ENCODE measurements at places on chromosomes 16 and 17.
A peak's percentile ranks its signal among the peaks of the same experiment; 100 is the strongest.

GRCh38 chr17:33202021-33202420 is 91.1 kb downstream of the ASIC2 start:
- DNase-seq, result no peak

DNA sequence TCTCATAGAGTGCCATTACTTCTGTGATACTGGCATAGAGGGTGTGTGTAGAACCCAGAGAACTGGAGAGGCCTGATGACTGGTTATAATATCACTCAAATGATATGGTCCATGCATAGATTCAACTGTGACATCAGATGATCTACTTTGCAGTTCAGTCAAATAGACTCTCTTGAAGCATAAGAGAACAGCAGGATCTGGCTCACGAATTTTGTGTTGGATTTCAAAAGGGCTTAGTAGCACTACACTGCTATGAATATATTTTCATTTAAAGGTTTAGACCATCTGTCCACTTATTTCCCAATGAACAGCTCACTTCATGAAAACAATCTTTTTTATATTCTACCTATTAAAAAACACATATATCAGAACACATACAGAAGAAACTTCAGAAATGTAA is 119.7 kb downstream of the KIF2B start:
- DNase-seq, result no peak

- DNase-seq, result no peak
Measured at GRCh38 chr17:28404007-28404406, 2.0 kb downstream of the SLC46A1 start.

DNA sequence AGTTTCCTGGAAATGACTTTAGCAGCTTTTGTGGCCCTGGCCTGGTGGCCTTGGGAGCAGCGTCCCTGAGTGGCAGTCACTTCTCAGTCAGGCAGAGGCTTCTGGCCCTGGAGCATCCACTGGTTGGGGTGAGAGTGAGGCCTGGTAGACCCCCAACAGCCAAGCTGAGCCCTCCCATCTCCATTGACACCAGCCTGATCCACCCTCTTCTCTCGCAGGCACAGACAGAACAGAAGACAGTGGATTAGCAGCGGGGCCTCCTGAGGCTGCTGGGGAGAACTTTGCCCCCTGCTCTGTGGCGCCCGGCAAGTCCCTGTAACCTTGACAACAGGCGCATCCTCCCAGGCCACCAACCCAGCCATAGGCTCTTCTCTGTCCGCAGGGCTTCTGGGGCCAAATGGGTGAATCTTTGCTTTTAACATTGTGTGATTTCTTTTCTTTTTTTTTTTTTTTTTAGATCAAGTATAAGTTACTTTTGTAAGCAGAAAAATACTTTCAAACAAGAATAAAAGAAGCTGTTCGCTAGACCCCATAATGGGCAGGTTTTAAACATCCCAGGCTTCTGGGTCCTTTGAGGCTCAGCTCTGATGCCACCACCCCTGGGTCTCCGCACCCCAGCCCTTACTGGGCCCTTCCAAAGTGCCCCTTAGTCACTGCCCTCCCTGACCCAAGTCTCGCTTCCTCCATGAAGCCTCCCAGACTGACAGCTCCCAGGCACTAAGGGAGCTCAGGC is 12.7 kb upstream of the FLYWCH1 start:
- no peak for DNase-seq

- DNase-seq, result peak; percentile 46
Measured at GRCh38 chr16:22225060-22225459, 19.0 kb downstream of the EEF2K start.

DNA sequence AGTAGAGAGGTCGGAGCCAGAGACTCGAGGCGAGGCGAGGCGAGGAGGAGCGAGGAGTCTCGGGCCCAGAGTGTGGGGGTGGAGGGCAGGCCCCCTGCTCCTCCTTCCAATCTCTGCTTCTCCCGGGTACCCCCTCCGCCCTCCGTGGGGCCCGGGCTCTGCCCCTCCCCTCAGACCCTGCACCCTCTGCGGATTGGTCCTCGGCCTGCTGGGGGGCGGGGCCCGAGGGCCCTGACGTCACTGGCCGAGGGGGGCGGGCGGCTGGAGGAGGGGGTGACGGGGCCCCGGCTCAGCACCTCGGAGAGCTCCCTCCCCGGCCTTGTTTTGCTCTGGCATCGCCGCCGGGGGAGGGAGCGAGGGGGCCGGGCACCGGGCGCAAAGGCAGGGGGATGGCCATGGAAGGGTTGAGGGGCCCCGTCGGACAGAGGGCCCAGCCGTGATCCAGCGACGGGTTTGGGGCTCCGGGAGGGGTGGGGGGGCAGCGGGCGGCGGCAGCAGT is at the start of gene RUNDC3A:
RUNDC3A (plus strand) TSS at position 282 of the 499 bp plus-strand sequence. CDS start 232 bp downstream, outside the sequence.
- peak; percentile 51 for DNase-seq

GRCh38 chr17:43791589-43791988 is 11.4 kb downstream of the CFAP97D1 start:
- peak; percentile 63 for DNase-seq

- no peak for DNase-seq
Measured at GRCh38 chr17:45925311-45925710, 31.0 kb downstream of the MAPT start.

DNA sequence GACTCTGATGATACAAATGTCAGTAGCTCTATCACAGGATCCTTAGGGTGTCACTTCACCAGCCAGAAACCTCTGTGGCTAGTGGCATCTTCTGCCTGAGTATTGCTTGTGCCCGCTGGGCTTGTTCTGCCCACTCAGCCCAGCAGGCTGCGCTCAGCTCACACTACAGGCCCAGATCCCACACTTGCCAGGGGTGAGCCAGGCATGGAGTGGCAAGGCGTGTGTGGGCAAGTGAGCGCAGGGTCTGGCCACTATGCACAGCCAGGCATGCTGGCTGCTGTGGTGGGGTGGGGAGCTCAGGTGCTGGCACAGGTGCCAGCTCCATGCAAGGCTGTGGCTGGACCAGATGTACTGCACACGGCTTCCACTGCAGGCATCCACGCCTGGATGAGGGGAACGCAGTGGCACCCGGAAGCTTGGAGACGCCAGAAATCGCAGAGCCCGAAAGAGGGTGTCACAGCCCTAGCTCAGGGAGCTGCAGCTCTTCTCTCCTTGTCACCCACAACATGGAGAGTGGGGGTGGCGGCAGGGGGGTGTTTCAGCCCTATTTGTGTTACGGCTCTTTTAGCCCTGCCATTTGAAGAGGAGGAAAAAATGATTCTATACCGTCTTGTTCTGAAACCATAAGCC is 10.2 kb downstream of the CFAP97D1 start:
- no peak for DNase-seq

DNA sequence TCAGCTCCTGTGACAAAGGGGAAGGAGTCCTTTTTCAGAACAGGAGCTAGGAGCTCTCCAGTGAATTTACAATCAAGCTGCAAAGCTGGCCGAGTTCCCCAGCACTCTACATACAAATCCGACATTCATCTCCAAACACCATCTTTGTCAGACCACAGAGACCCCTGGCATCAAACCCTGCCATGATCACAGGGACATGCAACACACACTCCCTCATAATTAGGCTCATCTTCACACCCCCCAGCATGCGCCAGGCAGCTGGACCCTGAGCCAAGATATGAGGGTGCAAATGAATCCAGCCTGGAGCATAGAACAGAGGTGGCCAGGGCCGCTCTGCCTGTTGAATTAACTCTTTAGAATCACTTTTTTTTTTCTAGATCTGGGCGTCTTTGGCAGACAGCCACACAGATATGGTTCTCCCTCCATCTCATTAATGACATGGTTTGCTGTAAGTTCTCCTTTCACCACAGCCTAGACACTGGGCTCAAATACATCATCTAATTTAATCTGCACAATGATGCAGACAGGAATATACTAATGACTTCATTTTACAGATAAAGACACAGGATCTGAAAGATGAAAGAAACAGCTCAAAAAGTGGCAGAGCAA is 366.3 kb downstream of the NPIPA8 start:
- DNase-seq, result no peak

GRCh38 chr17:76574166-76574565 is 11.5 kb downstream of the ST6GALNAC2 start:
- DNase-seq, result no peak

GRCh38 chr17:27919079-27919478 is 25.9 kb upstream of the LYRM9 start:
- peak; percentile 5 for DNase-seq

DNA sequence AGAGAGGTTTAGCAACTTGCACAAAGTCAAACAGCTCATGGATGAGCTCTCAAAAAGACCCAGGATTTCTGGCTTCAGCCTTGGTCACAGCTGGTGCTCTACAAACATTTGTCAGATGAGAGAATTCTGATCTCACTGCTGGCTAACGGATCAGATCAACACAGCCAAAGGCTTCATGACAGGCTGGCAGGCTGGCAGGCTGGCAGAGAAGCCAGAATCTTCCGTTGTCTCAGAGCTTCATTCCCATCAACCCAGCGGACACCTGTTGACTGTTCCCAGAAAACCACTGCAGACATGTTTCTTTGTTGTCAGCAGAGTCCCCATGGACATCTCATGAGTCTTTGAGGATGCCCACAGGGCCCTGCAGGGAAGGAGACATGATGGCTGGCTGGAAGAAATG is 303.8 kb upstream of the ASIC2 start:
- DNase-seq, result no peak

DNA sequence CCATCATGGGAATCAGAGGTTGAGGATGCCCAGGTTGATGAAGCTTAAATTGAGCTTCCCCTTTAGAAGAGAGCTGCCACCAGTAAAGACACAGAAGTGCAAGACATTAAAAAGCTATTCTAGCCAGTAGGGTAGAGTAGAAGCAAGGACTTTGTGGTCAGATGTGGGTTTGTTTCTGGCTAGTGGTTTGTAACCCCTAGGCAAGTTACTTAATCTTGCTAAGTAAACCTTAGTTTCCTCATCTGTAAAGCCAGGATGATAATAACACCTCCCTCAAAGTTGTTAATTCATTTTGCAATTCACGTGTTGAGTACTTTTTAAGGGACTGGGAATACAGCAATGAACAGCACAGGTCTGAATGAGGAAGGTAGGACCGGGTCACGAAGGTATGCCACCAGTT is 3.6 kb downstream of the SNTB2 start:
- DNase-seq, result no peak

DNA sequence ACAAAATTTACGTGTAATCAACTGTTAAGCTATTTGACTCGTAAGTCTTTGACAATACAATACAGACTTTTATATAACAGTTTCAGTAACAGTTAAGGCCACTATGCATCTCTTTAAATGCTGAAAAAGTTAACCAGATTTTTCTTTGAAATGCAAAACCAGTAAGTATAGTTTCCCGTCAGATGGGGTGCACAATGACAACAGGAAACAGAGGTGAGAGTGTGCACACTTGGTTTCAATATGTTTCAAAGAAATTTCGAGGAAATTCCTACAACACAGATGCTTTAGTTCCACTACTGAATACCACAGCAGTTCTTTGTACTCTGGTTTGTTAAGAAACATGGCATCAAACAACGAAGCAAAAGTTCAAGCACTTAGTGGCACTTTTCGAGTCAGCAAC is 48.4 kb downstream of the RNF157 start:
- DNase-seq, result no peak

DNA sequence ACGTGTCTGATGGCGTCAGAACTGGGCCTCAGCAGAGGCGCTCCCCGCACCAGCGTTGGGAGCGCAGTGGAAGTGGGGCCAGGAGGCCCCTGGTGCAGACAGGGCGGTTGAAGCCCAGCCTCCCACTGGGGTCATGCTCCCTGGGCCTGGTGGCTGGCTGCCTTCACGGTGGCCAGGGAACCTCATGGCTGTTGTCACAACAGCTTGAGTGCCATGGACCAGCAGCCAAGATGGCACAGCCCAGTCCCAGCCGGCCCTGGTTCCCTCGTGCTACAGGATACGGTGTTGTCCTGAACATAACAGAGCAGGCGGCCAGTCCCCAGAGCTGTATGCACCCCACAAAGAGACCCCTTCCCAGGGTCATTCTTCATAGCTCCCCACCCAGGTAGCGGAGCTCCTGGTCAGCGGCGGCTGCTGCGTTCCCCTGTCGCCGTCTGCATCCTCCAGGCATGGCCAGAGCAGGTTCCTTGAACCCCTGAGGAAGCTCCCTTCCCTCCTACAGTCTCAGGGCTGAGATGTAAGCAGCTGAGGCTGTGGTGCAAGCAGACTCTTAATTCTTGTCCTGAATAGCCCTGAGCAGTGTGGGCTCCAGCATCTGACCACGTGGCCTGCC is 29.7 kb downstream of the NME3 start:
- DNase-seq, result no peak

DNA sequence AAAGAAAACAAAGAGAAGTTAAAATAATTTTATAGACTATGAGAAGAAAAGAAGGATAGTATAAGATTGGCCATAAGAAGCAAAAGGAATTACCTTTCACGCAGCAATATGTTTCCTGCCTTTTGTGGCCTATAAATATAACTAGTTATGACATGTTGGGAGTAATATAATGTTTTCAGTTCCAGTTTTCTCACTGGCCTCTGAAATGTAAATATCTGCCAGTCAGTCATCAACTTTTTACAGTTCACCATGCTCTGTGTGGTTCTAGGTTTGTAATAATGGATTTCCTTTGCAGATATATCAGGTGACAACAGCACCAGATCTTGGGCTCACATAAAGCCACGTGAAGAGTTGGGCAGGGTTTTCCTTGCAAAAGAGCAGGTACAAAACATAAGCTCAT is 94.3 kb downstream of the ABCA8 start:
- DNase-seq, result no peak

DNA sequence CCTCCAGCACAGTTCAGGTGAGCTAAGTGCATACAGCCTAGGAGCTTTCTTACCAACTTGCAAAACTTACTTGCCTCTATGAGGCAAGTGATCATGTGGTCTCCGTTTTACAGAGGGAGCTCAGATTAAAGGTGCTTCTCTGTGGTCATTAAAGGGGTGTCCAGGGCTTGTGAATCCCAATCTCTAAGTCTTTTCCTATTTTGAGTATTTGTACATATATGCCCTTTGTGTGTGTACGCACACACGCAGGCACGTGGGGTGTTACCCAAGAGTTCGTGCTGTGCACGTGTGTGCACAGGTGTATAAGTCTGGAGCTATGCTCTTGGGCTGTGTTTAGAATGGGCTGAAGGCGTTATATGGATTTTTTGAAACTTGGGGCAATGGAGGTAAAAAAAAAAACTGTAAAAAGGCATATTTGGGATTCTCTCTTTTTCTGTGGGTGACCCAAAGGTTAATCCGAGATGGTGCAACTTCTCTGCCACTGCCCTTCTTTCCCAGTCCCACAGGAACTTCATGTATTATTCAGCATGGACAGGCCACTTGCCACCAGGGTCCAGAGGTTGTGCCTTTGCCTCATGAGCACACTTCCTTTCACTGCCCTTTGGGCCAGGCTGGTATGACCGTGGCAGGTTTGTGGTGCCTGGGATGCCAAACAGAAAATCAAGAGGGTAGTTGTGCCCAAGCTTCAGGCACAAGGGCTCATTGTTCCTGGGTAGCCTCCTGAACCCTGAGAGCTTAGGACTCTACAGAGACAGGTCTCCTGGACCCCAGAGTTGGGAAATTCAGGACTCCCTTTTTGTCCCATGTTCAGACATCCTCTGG is 1.5 kb downstream of the ABCC3 start:
- no peak for DNase-seq
